Spinal cord (tissue), 10 donors: ENCODE measurements at places on chromosomes 12 and 14.

- no peaks in the 10 kb centered on the region for H3K4me1 ChIP-seq
- no peak for DNase-seq
- H3K27me3 ChIP-seq: no peaks in the 10 kb centered on the region
These were observed 46.6 kb downstream of the CNTN1 start for GRCh38 chr12:40738856-40739255.

DNA sequence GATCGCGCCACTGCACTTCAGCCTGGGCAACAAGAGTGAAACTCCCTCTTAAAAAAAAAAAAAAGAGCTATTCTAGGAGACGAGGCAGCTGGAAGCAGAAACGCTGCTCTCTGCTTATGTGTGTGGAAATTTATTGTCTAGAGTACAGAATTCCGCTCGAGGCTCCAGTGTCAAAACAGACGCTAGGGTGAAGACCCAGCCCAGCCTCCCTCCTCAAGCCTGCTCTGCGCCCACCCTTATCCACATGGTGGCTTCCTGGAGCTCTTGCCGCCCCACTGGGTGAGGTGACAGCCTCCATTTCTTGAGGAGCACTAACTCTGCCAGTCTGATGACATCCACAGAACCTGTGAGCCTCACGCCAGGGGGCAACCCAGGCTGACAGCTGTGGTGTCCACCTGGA, 49.5 kb upstream of the DLK1 start:
- H3K27me3 ChIP-seq: peaks cover 10% of the 10 kb centered on the region
- H3K27ac ChIP-seq: peak overlapping the region; percentile 94
- DNase-seq: no peak
- peaks cover 78% of the 10 kb centered on the region for H3K4me1 ChIP-seq

DNA sequence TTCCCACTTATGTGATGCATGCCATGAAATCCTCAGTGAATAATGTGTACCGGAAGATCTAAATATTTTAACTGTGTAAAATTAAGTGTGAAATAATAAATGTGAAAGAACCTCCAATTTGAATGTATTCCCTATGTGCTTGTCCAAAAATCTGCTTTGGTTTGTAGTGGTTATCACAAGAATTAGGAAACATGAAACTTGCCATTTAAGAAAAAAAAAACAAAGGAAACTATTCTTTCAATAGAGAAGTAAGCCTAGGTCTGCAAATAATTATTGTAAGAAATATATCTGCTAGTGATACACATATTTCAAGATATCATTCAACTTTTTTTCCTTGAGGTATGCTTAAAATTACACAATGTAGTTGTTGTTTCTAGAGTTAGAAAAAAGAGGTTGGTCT, 500.4 kb downstream of the SLC6A15 start:
- H3K27ac ChIP-seq: no peak overlapping the region
- H3K36me3 ChIP-seq: no peaks in the 10 kb centered on the region
- no peak overlapping the region for H3K4me3 ChIP-seq

GRCh38 chr14:28097585-28097984, 669.0 kb upstream of the FOXG1 start:
- no peak overlapping the region for H3K4me3 ChIP-seq
- no peaks in the 10 kb centered on the region for H3K4me1 ChIP-seq
- no peaks in the 10 kb centered on the region for H3K27me3 ChIP-seq
- no peak overlapping the region for H3K27ac ChIP-seq
- DNase-seq: no peak

GRCh38 chr14:98623788-98624415, 648.1 kb downstream of the BCL11B start:
- DNase-seq: no peak
- no peak overlapping the region for H3K4me3 ChIP-seq
- no peaks in the 10 kb centered on the region for H3K36me3 ChIP-seq
- no peaks in the 10 kb centered on the region for H3K27me3 ChIP-seq
- no peak overlapping the region for H3K27ac ChIP-seq

DNA sequence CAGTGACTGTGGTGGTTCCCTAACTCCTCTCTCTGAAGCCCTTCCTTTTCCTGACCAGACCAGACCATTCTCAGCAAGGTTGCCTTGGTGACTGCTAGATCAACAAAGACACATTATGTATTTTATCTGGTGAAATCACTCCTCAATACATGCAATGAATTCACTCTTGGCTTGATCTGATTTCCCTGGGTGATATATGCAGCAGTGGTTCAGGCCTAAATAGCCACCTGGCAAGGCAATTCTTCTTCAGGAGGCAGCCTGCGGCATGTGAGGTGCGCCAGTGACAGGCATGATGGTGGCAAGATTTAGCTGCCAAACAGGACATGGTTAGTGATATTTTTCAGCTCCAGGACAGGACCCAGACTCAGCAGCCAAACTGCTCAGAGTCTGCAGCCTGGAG, 350.3 kb upstream of the CCDC196 start:
- H3K4me1 ChIP-seq: peaks cover 16% of the 10 kb centered on the region
- no peak overlapping the region for H3K27ac ChIP-seq
- H3K36me3 ChIP-seq: no peaks in the 10 kb centered on the region
- no peak overlapping the region for H3K4me3 ChIP-seq
- peak; percentile 28 for DNase-seq

GRCh38 chr12:55931780-55932550, 1.0 kb downstream of the DGKA start:
- H3K4me1 ChIP-seq: peaks cover 35% of the 10 kb centered on the region
- no peaks in the 10 kb centered on the region for H3K36me3 ChIP-seq
- H3K27me3 ChIP-seq: peaks cover 30% of the 10 kb centered on the region
- peak overlapping the region; percentile 76 for H3K4me3 ChIP-seq
- DNase-seq: peak; percentile 69

GRCh38 chr12:63841571-63841970, 2.9 kb upstream of the SRGAP1 start:
- H3K4me1 ChIP-seq: peaks cover 3% of the 10 kb centered on the region
- DNase-seq: no peak
- H3K36me3 ChIP-seq: no peaks in the 10 kb centered on the region
- H3K27me3 ChIP-seq: no peaks in the 10 kb centered on the region
- no peak overlapping the region for H3K4me3 ChIP-seq
- no peak overlapping the region for H3K27ac ChIP-seq

DNA sequence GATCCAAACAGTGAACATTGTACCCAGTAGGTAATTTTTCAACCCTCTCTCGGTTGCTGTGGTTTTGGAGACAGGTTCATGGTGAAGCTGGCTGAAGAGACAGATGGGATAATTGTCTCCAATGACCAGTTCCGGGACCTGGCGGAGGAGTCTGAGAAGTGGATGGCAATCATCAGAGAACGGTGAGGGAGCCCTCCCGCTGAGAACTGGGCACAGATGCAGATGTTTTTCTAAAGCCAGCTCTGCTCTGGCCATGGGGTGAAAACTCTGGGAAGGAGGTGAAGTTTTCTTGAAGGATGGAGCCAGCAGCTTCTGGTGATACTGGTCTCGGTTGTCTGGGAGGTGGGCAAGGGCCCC, 6.2 kb downstream of the KHNYN start:
- peak overlapping the region; percentile 64 for H3K27ac ChIP-seq
- no peak overlapping the region for H3K4me3 ChIP-seq
- H3K36me3 ChIP-seq: peaks cover 57% of the 10 kb centered on the region
- H3K27me3 ChIP-seq: no peaks in the 10 kb centered on the region

GRCh38 chr14:94770251-94770749, 387 bp upstream of the GSC start:
- H3K4me1 ChIP-seq: peaks cover 47% of the 10 kb centered on the region
- no peak overlapping the region for H3K27ac ChIP-seq
- no peaks in the 10 kb centered on the region for H3K36me3 ChIP-seq
- H3K27me3 ChIP-seq: peaks cover 98% of the 10 kb centered on the region

- no peaks in the 10 kb centered on the region for H3K36me3 ChIP-seq
- no peak for DNase-seq
- H3K27me3 ChIP-seq: no peaks in the 10 kb centered on the region
- no peak overlapping the region for H3K27ac ChIP-seq
- H3K4me3 ChIP-seq: no peak overlapping the region
These were observed 28.5 kb downstream of the TMCC3 start for GRCh38 chr12:94621662-94622359.

DNA sequence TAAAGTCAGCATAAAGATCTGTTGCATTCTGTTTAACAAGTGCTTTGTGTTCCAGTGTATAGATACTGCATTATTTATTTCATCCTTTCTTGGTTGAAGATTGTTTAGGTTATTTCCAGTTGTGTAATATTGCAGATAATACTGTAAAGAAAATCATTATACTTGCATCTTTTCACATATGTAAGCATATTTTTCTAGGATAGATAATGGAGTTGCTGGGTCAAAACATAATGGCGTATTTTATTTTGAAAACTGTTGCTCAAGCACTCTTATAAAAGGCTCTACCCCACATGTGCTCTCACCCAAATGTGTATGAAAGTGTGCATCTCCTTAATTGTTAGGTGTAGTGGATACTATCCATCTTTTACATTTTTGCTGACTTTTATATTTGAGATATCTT, 274.4 kb downstream of the FBXL14 start:
- no peaks in the 10 kb centered on the region for H3K27me3 ChIP-seq
- H3K4me3 ChIP-seq: no peak overlapping the region
- no peak for DNase-seq
- H3K36me3 ChIP-seq: no peaks in the 10 kb centered on the region
- H3K4me1 ChIP-seq: peaks cover 3% of the 10 kb centered on the region

- H3K27me3 ChIP-seq: no peaks in the 10 kb centered on the region
- no peak for DNase-seq
- no peaks in the 10 kb centered on the region for H3K4me1 ChIP-seq
- H3K27ac ChIP-seq: no peak overlapping the region
- no peaks in the 10 kb centered on the region for H3K36me3 ChIP-seq
These were observed 396.7 kb upstream of the PDE3A start for GRCh38 chr12:19971361-19972280.

DNA sequence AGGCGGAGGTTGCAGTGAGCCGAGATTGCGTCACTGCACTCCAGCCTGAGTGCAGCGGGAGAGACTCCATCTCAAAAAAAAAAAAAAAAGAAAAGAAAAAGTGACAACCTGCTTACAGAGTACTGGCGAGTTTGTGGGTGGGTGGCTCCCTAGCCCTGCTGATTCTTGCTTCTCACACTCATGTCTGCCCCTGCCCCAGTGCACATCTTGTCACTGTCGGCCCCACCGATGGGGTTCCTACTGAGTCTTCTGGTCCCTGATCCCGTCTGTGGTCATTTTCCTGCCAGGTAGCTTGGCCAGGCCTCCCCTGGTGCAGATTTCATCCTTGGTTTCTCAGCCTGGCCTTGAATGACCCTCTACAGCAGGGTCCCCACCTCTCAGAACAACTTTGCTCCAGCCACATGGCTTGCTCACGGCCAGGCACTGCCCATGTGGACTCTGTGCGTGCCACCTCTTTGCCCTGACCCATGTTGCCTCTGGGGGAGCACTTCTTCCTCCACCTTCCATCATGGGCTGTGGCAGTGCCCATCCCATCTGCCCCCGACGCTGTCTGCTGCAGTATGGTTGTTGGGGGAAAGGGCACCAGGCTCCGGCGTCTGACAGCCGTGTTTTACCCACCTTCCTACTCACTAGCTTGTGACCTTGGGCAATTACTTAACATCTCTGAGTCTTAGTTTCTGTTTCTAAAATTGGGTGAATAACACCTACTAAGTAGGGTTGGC, 2.1 kb upstream of the PTPN6 start:
- DNase-seq: no peak
- no peak overlapping the region for H3K4me3 ChIP-seq
- no peak overlapping the region for H3K27ac ChIP-seq
- no peaks in the 10 kb centered on the region for H3K27me3 ChIP-seq
- peaks cover 27% of the 10 kb centered on the region for H3K36me3 ChIP-seq
- peaks cover 43% of the 10 kb centered on the region for H3K4me1 ChIP-seq

- H3K27me3 ChIP-seq: no peaks in the 10 kb centered on the region
- DNase-seq: no peak
- H3K27ac ChIP-seq: no peak overlapping the region
- no peak overlapping the region for H3K4me3 ChIP-seq
- H3K36me3 ChIP-seq: no peaks in the 10 kb centered on the region
- H3K4me1 ChIP-seq: no peaks in the 10 kb centered on the region
These were observed 10.6 kb upstream of the CDKL1 start for GRCh38 chr14:50407111-50407812.

- no peaks in the 10 kb centered on the region for H3K27me3 ChIP-seq
- peak overlapping the region; percentile 7 for H3K27ac ChIP-seq
- H3K4me1 ChIP-seq: peaks cover 50% of the 10 kb centered on the region
- H3K4me3 ChIP-seq: no peak overlapping the region
These were observed 23.3 kb downstream of the NUAK1 start for GRCh38 chr12:106115440-106115839.

DNA sequence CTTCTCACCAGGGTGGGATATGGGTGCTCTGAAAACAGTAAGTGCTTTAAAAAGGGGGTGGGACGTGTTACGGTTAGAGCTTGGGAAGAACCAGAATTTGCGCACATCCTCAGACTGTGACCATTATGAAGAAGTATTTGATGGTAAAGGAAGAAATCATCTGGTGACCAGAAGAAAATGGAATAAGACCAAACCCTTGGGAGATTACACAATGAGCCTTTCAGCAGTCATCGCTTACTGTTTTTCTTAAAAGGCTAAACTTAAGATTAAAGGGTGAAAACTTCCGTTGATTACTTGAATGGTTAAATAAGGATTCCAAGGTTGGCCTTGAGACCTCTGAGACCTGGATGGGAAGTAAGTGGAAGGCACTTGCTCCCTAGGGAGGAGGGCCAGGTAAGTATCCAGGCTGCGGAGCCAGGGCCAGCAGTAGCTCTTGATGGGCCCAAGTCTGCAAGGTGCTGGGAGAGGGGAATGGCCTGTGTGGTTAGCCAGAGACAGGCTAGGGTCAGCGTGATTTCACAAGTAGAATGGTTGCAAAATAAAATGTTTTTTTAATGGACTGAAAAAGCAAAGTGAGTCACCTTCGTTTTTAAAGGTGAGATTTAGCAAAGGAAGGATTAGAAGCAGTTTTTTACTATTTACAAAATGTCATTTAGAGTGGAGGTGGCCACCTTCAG, 13.0 kb upstream of the ISM2 start:
- H3K4me1 ChIP-seq: no peaks in the 10 kb centered on the region
- H3K4me3 ChIP-seq: no peak overlapping the region
- DNase-seq: no peak
